Cardiac septum (tissue), 1 donor: ENCODE measurements at places on chromosomes 5 and 9. TPM values are rescaled to one million over a fixed set of nuclear protein-coding genes. Genes with fewer than 3 reads are reported as not detected.

DNA sequence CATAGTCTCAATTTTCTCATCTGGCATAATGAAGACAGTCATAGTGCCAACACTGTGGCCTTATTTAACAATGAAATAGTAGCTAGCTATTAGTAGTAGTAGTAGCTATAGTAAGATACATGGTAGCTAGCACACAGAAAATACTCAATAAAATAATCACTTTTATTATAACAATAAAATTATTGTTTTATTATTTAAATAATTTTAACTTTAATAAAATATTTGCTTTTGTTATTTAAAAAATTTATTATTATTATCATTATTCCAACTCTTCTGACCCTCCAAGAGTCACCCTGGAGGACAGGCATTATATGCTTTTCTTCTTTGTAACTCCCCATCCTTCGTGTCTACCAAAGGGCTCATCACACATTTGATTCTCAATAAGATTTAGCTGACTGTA lies 252.1 kb downstream of the TRIM32 start:
- DNase-seq = no peak

GRCh38 chr5:139808481-139809330 lies 13.1 kb downstream of the PSD2 start:
- no peak for DNase-seq

- DNase-seq = peak; percentile 88
Measured at GRCh38 chr5:1500411-1501091, 23.2 kb downstream of the LPCAT1 start.

GRCh38 chr5:68242743-68243142 lies 27.2 kb downstream of the PIK3R1 start:
- no peak for DNase-seq

DNA sequence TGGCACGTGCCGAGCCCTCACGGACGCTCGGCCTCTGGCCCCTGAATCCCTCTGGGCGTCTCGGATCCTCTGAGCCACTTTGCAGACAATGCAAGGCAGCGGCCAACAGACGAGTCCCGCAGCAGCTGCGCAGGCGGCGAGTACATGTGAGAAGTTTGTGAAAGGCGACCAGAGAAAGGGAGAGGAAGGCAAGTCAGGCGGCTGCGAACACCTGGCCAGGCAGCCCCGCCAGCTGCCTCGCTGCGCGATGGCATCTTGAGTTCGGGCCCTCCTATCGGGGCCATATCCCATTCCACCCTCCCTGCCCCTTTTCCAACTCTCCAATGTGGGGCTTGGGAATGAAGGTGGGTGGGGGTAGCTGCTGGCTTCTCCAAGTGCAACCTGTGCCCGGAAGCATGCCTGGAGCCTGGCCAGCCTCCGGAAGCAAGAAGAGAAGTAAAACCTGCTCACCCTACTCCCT lies 4.5 kb upstream of the POU4F3 start:
- DNase-seq = no peak

GRCh38 chr9:99660191-99660636 lies 161.5 kb upstream of the NR4A3 start:
- DNase-seq = no peak

DNA sequence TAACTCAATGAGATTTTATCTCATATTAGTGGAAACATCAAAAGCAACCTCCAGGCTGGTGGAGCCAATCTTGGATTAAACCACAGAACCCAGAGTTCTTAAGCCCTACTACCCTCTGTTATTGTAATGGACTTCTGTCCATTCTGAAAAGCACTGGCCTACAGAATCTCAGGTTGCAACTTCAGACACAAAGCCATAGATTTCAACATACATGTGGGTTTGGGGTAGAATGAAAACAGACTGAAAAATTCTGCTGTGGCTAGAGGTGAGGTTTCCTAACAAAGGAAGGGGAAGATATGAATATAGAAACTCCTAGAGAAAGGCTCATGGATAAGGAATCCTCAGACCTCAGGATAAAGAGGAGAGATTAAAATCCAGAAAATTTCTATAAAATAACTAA lies 569.8 kb upstream of the RIOK2 start:
- DNase-seq = no peak

Gene GLRA1
- not detected for total RNA-seq
